ENCODE measurements at places on chromosomes 1 and 21.

- no peak for DNase-seq
These were observed 151.5 kb upstream of the RNPC3 start for GRCh38 chr1:103373991-103374390.

DNA sequence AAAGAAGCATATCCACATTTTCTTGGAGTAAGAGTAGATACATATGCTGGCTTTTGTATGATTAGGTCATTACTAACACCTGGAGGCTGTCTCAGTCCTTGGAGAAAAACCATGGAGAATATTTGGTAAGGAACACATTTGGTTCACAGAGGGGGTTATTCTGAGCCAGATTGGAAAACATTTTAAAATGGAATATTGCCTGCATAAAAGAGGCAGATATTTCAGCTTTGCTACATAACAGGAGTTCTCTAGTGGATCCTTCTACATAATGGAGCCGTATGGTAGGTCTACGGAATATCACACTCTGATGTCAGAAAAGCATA lies 415.1 kb downstream of the ADGRL2 start:
- DNase-seq: no peak

DNA sequence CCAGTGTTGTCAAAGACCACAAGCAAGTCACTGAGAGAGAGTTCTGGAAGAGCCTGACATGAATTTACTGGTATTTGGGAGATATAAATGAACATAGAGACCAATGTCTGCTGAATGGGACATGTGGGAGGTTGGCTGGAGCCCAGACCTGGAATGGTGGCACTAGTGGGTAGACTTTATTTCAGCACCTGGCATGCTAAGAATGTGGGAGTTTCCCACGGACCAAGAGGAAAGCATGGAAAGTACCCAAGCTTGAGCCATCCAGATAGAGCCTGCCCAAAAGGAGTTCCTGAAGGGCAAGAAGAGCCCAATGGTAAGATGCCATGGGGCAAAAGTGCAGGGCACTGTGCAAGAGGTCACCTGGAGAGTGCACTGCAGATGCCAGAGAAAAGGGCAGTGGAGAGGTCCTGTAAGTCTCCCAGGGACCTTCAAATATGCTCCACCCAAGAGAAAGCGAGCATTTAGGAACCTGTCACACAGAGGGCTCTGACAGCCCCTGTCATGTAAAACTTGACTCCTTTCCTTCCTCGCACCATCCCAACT lies 8.1 kb upstream of the ZNF687 start:
- no peak for DNase-seq

DNA sequence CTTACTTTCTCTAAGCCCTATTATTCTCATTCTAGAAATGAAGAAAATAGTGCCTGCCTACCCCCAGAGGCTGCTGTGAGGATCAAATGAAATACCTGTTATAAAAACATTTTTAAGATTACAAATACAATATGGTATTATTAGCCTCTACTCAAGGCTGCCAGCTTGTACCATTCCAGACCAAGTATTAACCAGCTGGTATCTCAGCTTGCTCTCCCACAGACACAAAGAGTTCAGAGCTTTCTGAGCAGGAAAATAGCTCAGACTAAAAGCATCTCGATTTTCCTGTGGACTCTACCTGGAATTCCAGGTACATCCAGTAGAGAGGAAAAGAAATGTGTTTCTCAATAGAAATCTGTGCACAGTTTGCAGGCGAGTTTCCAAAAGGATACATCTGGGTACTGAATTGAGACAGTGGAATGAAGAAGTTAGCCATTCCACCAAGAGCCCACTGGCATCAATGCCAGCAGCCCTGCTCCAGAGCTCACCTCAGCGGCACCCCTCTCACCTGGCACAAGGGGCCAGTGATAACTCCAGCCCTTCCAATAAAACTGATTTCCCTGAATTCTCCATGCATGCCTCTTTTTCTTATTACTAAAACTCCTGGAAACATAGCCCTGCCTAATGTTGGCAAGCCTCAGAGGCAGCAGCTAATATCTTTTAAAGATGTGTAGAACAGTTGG lies 31.0 kb downstream of the TGFBR3 start:
- DNase-seq: no peak

GRCh38 chr1:31764312-31765040 lies at the start of gene ADGRB2:
ADGRB2 (minus strand) TSS chr1:31764340; CDS start chr1:31757221, 7,119 bp downstream.
- DNase-seq: peak; percentile 25

- no peak for DNase-seq
These were observed 2.3 kb upstream of the RGSL1 start for GRCh38 chr1:182447660-182448059.

GRCh38 chr1:182113879-182114626 lies 52.5 kb upstream of the ZNF648 start:
- no peak for DNase-seq

GRCh38 chr1:1324524-1325287 lies at the start of the genes CPTP and INTS11:
CPTP (plus strand) TSS chr1:1324802; CDS start chr1:1326911, 2,109 bp downstream.
INTS11 (minus strand) TSS chr1:1324660; CDS start chr1:1324608, 52 bp downstream.
- DNase-seq: peak; percentile 95
